NCI-H1436 treated with DMSO at 0.1 percent for 48 hours (cell line): ENCODE measurements at places on chromosomes 6 and 20.

- DNase-seq, result no peak
Observed at GRCh38 chr6:73537677-73538076, 16.8 kb upstream of the EEF1A1 start.

- no peak for DNase-seq
Observed at GRCh38 chr6:40912158-40912946, 126.7 kb downstream of the UNC5CL start.

- no peak for DNase-seq
Observed at GRCh38 chr6:151320140-151320539, 71.2 kb downstream of the ZBTB2 start.

GRCh38 chr20:14751191-14751590, 413.8 kb upstream of the FLRT3 start:
- no peak for DNase-seq

DNA sequence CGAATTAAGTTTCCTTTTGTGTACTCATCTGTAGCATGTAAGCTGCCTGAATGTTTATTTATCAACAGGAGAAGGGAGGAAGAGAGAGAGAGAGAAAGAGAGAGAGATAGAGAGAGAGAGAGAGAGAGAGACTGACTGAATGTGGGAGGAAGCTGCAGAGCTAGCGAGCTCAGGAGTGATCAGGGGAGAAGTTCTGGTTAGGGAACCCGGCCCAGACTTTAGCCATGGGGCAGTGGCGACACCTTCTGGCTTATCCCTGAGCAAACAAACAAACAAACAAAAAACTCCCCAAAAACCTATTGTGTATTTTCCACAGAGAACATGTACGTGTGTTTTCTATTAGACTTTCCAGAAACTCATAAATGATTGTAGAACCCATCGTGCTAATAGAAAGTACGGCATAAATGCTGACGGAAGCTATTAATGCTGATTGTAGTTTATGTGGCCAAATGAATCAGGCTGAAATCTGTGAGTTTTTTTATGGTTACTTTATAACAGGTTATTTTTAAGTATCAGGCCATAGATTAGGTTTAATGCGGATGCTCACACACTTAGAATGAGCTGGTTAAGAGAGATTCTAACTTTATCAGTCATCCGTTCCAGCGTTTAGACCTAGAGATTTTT, 92.8 kb downstream of the CLIC5 start:
- no peak for DNase-seq

GRCh38 chr20:3240776-3241363, 1.9 kb upstream of the SLC4A11 start:
- DNase-seq, result no peak

DNA sequence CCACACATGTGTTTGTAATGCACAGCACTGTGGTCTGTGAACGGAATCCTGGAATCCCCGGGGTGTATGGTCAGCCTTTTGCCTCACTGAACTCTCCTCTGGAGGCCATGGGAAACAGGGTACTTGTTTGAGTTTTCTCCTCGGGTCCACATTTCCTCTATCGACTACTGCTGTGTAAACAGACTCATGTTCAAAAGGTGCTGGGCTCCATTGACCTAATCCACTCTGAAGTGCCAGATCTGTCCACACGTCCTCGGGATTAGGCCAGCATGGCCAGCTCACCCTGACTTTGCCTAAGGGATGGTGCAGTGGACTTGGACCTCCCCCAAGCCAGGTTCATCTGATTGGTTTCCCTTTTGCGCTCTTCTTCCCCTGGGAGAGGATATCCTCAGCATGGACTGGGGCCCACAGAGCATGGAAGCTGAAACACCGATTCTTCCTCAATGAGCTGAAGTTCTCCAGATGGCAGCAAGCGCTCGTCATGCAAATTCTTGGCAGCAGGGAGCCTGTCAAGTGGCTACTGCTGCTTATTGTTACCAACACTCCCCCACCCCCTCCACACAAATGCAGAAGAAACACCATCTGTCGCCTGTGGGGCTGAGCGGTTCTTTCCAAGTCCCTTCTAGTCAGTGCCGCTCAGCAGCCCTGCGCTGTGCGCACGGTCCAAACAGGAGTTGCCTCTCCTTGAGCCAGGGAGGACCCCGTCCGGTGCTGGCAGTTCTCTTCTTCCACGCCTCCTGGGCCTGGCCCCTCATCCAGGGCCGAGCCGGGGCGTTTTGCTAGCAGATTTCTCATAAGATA, 292.6 kb upstream of the MARCKS start:
- peak; percentile 66 for DNase-seq

DNA sequence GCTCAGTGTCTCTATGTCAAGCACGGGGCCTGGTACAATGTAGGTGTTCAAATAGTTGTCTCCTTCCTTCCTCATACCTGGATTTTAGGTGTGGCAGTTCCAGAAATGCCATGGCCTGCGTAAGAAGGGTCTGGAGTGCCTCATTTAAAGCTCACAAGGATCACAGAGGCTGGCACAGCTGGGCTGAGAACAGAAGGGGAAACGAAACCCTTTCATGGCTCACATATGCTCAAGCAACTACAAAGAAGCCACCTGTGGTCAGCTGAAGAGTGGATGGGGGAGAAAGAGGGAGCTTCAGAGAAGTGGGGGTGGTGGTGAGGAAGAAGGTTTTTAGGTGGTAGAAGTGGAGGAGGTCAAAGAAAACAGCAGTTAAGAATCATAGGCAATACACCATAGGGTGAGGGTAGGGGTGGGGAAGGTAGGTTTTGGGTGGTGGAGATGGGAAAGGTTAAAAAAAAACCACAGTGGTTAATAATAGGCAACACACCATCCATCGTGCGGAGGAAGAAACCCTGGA, 17.0 kb upstream of the TOP1 start:
- no peak for DNase-seq

- DNase-seq, result no peak
Observed at GRCh38 chr6:16630026-16630643, 131.1 kb downstream of the ATXN1 start.

- no peak for DNase-seq
Observed at GRCh38 chr6:117605169-117605826, 3.0 kb upstream of the GOPC start.

DNA sequence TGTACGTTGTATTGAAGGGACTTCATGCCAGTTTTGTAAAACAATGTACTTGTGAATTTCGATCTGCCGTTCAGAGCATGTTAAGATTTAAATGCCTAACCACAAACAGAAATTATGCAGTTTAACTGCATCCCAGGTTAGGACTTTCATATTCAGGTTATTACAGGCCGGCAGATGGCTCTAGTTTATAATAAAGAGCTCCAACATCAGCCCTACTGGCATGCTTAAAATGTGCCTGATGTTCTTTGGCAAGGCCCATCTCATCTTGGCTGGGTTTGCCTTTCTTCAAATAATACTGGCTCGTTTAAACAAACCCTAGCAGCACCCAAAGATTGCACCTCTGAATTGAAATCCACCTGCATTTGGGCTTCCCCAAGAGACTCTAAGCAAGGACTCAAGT, 169.3 kb upstream of the RIN2 start:
- DNase-seq, result peak; percentile 6

DNA sequence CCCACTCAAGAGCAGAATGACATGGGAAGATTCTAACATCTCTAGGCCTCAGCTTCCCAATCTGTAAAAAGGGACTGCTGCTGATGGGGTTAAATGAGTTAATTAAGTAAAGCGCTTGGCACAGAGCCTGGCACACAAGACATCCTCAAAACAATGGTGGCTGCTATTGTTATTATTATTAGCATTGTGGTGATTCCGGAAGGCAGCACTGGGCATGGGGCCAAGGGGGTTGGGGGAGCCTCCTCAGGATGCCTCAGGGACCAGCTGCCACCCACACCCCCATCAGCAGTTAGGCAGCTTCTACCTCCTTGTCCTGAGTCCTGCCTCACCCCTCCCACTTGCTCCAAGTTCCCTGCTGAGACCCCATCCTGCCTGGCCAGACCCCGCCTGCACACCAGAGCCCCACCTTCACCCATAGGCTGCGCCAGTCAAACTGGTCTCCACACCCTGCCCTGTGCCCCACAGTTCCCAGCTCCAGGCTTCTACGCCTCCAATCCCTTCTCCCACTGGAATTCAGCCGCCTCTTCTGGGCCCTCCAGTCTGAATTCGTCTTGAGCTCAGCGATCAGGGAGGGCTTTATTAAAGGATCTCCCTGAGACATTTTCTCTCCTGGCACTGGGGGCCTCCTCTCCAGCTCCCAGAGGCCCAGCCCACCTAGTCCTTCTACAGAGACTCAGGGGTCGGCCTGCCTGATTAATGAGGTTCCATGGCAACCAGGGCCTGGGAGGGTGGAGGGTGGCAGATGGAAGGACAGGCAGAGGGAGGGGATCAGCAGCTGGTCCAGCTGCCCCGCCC, 1.5 kb downstream of the E2F1 start:
- DNase-seq, result no peak

- DNase-seq, result no peak
Observed at GRCh38 chr20:50395251-50395729, 114.9 kb upstream of the PTPN1 start.

- no peak for DNase-seq
Observed at GRCh38 chr20:13029687-13030375, 21.1 kb downstream of the SPTLC3 start.

GRCh38 chr20:29876911-29877285, 1380.6 kb upstream of the DEFB115 start:
- no peak for DNase-seq

GRCh38 chr20:34624629-34625028, 52.3 kb downstream of the PIGU start:
- DNase-seq, result no peak

DNA sequence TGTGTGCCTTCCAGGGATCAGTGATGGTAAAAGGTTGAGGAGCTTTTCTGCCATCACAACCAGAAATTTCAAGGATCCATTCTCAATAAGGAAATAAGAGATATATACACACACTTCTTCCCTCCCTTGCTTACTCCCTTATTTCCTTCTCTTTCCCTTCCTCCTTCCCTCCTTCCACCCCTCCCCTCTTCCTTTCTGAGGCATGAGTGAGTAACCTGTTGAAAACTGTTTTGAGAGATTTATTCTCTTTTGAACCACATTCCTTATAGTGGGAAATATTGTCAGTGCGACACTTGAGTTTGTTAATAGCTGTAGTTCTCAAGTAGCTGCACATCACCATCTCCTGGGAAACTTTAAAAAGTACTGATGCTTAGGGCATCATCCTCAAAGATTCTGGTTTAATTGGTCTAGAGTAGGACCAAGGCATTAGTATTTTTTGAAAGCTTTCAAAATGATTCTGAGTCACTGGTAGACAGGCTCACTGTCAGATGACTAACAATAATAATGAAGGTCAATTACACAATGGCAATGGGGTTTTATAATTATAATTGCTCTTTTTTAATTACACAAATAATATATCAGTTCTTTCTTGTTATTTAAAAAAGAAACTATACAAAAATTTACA, 109.9 kb downstream of the POPDC3 start:
- no peak for DNase-seq

DNA sequence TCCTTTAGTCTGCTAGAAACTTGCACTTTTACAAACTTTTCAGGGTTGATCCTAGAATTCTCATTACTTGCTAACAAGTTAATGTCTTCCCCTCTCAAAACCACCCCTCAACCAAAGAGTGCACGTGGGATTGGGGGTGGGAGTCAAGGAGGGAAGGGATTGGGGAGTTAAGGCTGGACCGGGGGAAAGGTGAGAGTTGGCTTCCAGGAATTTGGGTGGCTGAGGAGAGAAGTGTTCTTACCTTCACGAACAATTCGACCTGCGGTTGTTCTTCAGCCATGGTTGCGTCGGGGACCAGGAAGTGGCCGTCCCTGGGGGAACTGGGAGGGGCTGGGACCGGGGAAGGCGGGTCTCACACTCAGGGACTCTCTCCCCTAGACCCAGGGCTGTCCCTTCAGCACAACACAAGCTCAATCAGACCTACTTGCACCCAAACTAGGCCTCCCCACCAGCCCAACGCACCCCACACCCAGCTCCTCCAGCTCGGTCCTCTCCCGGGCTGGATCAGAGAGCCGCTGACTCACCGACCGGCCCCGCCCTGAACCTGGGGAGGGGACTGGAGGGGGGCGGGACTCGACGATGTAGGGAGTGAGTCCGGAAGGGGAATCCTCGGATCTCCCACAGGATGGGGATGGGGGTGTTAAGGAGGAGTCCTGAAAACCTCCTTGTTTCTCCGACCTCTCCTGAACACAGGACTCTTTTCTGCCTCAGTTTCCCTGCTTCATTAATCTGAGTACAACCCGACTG, at the start of gene CLIC1:
Gene CLIC1, minus strand, starts transcription at position 510 of the 747 bp plus-strand sequence. Its CDS starts 230 bp downstream, at position 280.
- DNase-seq, result peak; percentile 63

GRCh38 chr6:107411161-107411560, 48.2 kb downstream of the PDSS2 start:
- no peak for DNase-seq

DNA sequence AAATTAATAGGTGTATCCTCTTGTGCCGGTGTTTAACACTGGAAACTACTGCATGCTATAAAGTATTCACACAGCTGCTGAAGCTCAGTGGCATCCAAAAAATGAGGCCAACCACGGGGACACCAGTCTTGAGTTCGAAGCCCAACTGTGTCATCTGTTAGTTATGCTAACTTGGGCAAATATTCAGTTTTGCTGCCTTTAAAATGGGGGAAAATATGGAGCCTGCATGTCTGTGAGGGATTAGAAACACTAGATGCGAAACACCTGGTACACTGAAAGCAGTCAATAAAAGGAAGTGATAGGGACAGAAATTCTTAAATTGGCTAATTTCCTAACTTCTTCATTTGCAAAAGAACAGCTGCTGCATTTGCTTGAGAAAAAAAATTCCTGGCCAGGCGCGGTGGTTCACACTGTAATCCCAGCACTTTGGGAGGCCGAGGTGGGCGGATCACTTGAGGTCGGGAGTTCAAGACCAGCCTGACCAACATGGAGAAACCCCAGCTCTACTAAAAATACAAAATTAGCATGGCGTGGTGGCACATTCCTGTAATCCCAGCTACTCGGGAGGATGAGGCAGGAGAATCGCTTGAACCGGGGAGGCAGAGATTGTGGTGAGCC, 36.6 kb upstream of the MLIP start:
- no peak for DNase-seq

GRCh38 chr6:7647504-7647903, 57.5 kb downstream of the SNRNP48 start:
- no peak for DNase-seq

GRCh38 chr6:107847844-107848802, 24.0 kb upstream of the SCML4 start:
- no peak for DNase-seq

- peak; percentile 81 for DNase-seq
Observed at GRCh38 chr20:19735446-19735845, 22.6 kb upstream of the RIN2 start.

DNA sequence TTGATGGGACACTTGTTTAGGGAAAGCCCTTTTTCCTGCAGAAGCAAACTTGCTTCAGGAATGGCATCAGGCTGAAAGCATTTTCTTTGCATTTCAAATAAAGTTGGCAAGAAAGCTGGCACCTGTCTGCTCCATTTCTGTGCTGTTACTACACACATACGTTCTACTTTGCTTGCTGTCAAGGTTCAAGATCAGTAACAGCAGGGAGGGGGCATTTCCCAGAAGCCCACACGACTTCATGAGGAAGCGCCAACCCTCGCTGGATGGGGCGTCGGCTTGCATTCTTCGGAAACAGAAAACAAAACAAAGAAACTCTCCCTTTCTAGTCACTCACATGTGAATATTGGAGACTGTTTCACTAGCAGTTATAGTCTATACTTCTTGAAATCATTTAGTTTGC, 46.4 kb downstream of the AKAP12 start:
- DNase-seq, result no peak

- DNase-seq, result no peak
Observed at GRCh38 chr6:119313937-119314884, 35.4 kb downstream of the MAN1A1 start.
